Eye (tissue), 1 donor: ENCODE measurements at places on chromosomes 13 and 19.

DNA sequence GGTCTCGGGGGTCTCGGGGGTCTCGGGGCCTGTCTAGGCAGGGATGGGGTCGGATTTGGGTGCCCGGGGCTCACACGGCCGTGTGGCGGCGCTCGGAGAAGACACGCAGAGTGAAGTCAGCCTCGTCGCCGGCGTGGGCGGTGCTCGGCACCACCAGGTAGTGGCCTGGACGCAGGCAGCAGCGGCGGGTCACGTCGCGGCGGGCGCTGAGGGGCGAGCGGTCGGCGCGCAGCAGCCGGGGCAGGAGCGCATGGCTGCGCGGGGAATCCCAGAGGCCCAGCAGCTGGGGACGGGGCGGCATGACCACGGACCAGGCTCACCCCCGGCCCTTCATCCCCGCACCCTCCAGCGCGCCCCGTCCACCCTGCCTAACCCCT is 8.2 kb downstream of the CAPN12 start:
- peak; percentile 42 for DNase-seq

DNA sequence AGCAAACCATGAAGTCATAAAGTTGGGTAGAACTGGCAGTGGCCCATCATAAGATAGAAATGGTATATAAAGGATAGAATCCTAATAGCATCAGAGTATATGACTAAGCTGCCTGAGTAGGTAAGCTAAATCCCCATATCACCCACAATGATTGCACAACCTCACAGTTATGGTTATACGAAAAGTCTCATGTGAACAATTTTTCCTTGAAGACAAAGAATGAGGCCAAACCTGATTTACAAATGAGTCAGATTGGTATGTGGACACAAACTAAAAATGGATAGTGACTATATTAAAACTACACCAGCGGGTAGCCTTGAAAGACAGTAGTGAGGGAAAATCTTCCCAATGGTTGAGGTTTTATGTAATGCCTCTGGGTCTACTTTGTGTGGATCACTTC is 40.9 kb upstream of the UFM1 start:
- DNase-seq: no peak

GRCh38 chr19:44725251-44725650 is 23.3 kb upstream of the BCL3 start:
- no peak for DNase-seq

DNA sequence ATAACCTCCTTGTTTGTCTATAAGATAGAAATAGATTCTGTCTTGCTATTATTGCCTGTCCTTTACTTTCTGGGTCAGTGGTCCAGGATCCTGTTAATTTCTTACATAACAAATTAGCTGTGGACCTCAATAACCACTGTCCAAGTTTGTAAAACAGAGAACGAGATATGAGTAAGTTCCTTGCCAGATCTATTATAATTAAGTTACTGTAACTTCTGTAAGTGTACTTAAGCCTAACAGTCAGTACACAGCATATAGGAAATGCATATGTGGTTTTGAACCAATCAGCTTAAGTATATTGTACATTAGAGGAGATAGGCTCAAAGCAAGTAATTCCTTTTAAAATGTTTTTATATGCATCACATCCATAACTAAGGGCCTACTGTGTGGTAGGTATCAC is 34.9 kb downstream of the HTR2A start:
- no peak for DNase-seq

- DNase-seq: no peak
Measured at GRCh38 chr13:50783717-50784290, 59.7 kb downstream of the DLEU7 start.

DNA sequence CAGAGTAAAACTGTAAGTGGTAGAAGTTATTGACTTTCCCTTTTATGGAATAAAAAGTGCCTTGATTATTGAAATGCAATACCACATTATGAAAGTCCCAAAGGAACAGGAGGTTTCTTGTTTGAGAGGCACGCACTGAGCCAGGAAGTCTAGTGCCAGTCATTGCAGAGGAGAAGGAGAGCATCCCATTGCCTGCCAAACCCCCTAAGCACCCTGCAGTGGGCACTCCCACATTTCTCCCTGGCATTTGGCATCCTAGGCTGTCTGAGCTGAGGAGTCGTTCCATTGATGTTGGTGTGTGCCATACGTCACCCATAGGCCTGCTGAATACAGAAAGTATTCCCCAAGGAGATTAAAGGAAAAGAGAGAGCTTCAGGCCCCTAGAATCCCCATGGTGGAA is 85.7 kb upstream of the MBNL2 start:
- no peak for DNase-seq

DNA sequence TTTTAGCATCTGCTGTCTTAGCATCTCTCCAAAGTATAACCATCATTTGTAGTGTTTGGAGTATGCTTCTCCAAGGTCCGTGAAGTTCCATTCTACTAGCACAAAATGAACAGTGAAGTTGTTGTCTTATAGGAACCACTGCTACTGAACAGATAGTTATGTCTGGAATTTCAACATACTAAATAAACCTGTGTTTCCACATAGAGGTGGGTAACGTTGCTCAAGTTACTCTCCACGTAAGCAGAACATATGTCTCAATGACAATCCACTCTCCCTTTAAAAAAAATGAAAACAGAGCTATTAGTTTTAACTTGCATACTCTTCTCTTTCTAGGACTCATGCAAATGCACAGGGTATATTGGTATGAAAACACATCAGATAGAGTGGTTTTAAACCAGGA is 184.3 kb upstream of the TRPC4 start:
- DNase-seq: no peak

- DNase-seq: no peak
Measured at GRCh38 chr19:45768655-45768983, 433 bp downstream of the SIX5 start.

DNA sequence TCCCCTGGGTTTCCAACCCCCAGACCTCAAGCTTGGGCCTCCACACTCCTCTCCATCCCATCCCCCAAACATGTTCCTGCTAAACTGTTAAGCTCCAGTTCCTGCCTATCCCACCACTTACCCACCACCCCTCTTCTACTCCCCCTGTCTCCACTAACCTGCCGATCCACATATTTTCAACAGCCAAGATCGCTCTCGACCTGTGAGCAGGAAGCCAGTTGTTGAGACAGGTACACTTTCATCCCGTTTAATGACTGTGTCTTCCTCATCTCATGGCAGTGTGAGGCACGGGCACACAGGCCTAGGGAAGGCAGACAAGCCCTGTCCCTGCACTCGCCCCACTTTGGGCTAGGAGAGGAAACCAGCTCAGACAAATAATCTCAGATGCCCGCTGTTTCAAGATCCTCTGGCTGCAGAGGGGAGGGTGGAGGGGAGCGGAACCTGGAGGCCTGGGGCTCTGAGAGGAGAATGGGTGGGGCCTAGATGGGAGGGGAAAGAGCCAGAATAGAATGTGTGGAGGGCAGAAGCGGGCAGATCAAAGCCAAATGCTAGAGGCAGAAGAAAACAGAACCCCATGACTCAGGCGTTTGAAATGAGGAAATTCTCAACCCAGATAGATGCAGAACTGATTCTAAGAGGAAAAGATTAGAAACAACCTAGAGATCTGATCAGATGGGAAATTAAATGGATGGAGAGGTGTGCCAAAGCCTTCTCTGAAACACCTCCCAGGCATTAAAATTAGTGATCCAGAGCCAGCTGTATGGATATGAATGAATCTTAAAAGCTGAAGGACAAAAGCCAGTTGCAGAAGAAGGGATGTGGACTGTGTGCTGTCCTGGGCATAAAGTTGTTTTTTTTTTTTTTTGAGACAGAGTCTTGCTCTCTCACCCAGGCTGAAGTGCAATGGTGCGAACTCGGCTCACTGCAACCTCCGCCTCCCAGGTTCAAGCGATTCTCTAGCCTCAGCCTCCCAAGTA is 16.9 kb upstream of the CYP2S1 start:
- peak; percentile 65 for DNase-seq

GRCh38 chr13:112588490-112589297 is 741 bp upstream of the TUBGCP3 start:
- DNase-seq: no peak

DNA sequence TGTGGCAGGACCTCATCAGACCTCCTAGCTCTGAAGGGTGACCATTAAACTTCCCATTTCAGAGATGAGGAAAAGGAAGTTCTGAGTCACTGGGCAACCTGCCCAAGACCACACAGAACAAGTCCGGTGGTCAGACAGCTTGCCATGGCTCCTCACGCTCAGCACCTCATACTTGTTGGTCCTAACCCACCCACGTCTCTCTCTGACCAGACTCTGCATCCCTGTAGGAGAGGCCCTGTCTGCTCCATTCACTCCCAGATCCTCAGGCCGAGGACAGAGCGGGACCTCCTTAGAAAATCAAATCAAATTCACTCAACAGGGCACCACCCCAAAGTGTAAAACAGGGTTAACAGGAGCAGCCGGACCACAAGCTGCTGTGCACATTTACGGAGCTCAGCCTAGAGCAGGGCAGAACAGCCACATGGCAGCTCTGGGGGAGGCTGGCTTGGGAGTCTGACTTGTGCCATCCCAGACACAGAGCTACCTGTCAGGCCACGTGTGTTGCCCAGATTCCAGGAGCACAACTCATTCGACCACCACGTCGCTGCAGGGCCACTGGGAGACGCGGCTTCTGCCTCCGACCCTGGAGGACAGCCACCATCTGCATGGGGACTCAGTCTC is 1.7 kb downstream of the MIER2 start:
- no peak for DNase-seq

- DNase-seq: no peak
Measured at GRCh38 chr13:69389899-69390298, 717.7 kb upstream of the ATXN8OS start.

- peak; percentile 74 for DNase-seq
Measured at GRCh38 chr13:114143806-114144605, 11.6 kb upstream of the RASA3 start.

GRCh38 chr19:51181377-51181912 is 39.3 kb downstream of the SIGLEC7 start:
- no peak for DNase-seq

DNA sequence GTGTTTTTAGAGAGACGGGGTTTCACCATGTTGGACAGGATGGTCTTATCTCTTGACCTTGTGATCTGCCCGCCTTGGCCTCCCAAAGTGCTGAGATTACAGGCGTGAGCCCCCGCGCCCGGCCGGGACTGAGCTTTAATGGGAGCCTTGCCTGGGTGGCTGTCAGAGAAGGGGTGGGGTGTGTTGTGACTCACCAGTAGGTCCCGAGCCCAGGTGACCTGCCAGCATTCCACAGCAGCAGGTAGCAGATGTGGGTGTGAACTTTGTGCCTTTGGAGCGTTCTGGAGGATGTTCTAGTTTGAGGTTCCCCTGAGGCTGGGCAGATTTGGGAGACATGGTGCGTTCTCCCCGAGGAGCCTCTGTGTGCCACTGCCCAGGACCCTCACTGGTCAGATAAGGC is 7.1 kb upstream of the EPN1 start:
- no peak for DNase-seq

GRCh38 chr13:83453723-83454122 is 428.6 kb downstream of the SLITRK1 start:
- no peak for DNase-seq
